Thoracic aorta (tissue), 2 donors: ENCODE measurements at places on chromosomes 2 and 18. TPM values are rescaled to one million over a fixed set of nuclear protein-coding genes. Genes with fewer than 3 reads are reported as not detected.

DNA sequence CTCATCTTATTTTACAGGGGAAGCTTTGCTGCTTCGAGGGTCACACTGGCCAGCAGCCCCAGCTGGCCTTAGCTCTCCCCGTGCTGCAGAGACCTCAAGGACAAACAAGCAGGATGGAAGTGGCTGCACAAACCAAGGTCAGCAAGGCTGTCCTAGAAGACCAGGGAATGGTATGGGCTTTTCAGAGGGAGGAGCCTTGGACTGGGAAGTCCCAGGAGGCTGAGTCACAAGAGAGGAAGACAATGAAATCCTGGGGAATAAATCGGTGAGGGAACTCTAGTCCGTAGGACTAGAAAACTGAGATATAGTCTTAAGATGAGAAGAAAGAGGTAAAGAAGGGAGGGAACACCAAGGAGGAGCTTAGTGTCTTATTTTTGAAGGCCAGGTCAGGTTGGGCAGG, 15.7 kb downstream of the CREG2 start:
- DNase-seq = no peak

Gene NGEF
- total RNA-seq = 3.6 TPM

DNA sequence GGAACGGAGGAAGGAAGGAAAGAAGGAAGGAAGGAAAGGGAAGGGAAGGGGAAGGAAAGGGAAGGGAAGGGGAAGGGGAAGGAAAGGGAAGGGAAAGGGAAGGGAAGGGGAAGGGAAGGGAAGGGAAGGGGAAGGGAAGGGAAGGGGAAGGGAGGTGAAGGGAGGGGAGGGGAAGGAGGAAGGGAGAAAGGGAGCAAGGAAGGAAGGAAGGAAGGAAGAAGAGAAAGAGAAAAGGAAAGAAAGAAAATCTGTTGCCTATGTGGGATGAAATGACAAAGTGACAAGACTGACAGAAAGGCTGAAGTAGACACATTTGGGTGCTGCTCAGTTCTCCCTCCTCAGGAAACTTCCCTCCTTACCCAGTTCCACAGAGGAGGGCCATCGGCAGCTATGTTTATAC, 46.3 kb upstream of the GORASP2 start:
- no peak for DNase-seq

DNA sequence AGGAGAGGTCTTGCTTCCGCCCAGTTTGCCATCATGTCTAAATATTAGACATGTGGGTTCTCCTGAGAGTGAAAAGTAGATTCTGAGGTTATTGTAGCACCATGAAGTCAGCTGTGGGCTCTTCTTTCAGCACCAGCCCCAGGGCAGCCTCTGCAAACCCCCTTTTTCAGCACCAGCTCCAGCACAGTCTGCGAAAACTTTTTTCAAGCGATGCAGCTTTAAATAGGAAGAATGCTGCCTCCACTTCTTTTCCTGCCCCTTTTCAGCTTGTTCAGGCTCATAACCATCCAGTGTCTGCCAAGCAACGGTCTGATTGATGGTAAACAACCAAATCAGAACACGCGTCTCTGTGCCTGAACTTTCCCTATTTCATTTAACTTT, at the start of gene COL5A2:
Gene COL5A2 (minus strand): TSS at position 192 of the 381 bp plus-strand sequence. CDS start 157 bp downstream, at position 35.
- DNase-seq = peak; percentile 4

GRCh38 chr2:134310107-134311079, 56.5 kb downstream of the MGAT5 start:
- DNase-seq = peak; percentile 19

DNA sequence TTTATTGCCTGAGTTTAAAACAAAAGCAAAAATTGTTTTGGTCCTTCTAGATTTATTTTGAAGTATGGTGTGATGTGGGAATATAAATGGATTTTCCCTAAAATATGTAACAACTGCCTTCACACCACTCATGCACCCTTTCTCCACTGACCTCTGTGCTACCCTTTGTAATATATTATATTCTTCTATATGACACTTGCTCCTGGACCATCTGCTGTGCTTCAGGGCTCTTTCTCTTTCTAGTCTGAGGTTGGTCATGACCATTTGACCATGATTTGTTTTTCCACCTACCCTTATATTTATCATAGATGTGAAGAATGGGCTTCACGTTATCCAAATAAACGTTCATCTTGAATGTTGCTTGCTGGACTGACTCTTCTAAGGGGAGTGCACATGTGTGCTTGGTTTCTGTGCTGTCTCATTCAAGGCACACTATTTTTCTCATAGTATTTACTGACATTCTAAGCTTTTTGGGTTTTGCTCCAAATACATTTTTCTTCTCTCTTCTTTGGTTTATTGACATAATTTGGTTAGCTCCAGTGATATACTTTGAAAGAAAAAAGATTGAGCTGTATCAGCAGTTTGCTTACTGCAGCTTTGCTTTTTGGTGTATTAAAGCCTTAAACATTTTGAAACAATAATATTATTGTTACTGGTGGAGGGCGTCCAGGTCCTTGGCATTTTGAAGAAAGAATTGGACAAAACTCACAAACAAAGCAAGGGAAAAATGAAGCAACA, 61.8 kb downstream of the VWA3B start:
- DNase-seq = no peak

GRCh38 chr2:102619414-102620319, at the start of gene SLC9A2:
SLC9A2 (plus strand) TSS chr2:102619553; CDS start chr2:102619849, 296 bp downstream.
- DNase-seq = no peak

- no peak for DNase-seq
Observed at GRCh38 chr2:120494446-120494845, 148.5 kb downstream of the INHBB start.

GRCh38 chr18:36296650-36297416, 680 bp upstream of the FHOD3 start:
- no peak for DNase-seq

DNA sequence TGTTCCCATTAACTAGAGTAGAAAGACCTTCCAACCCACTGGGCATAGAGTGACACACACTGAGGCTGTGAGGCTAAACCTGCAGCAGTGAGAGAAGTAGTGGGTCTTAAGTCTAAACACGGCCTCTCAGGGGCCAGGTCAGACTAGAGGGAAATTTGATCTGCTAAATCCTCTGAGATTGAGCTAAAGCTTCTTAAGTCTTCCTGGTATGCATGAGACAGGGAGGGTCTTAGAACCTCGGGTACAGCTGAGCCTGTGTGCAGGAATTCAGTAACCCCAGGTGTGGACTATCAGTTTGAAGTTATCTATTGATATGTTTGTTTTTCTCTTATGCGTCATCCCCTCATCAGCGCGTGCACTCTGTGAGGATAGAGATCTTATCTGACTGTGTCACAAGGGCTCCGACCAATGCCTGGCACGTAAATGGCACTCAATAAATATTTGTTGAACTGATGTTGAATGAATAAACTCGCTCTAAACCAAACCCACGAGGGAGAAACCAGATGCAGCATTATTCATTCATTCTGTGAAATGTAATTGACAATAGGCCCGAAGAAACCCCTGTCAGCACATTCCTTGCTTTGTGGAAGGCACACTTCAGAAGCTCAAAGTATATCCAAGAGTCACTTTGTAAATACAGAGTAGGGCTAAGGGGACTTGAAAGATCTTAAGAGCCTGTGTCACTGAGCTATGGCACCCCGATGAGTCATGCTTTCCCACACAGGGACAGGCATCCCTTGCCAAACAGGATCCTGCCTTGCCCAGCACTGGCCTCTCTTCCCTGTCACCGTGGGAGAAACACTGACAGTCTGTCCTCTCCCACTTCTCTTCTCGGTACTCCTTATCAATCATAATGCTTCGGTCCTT, 21.7 kb upstream of the RAB10 start:
- no peak for DNase-seq

Gene HRH4
- total RNA-seq = not detected
